ENCODE measurements at places on chromosomes 6 and 20.

GRCh38 chr20:61303675-61304074 lies 51.6 kb downstream of the CDH4 start:
- DNase-seq = no peak

DNA sequence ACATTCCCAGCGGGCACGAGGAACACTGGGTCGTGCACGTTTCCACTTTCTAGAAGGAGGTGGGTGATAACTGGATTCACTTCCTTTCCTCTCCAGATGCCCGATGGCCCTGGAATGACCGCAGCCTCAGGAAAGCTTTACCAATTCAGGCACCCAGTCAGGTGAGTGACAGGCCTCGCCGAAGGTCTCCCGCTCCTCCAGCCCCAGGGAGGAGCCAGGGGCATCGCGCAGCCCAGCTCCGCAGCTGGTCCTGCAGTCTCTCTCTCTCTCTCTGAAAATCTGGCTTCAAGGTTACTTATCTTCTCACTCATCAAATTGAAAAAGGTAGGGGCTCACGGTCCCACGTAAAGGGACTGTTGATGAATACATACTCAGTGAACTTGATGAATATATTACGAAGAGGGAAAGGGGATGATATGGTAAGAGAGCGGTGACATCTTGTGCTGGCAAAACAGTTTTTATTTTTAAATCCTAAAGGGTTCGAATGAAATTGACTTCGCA lies 891 bp downstream of the RIPPLY2 start:
- no peak for DNase-seq

- DNase-seq = no peak
Observed at GRCh38 chr20:12047838-12048432, 130.2 kb downstream of the BTBD3 start.

GRCh38 chr6:154337406-154338005 lies 19.1 kb downstream of the IPCEF1 start:
- DNase-seq = no peak

GRCh38 chr6:1406306-1407072 lies 17.1 kb downstream of the FOXF2 start:
- DNase-seq = no peak

GRCh38 chr6:7172649-7173048 lies 64.9 kb downstream of the RREB1 start:
- no peak for DNase-seq

- no peak for DNase-seq
Observed at GRCh38 chr6:40148882-40149573, 214.8 kb upstream of the MOCS1 start.

All from CD4-positive, CD25-positive, alpha-beta regulatory T cell (primary cell).